ENCODE measurements at places on chromosomes 1 and 21.

GRCh38 chr1:9929431-9930385, 13.5 kb downstream of the LZIC start:
- no peak for DNase-seq

GRCh38 chr1:184664042-184664660, 90.5 kb downstream of the EDEM3 start:
- DNase-seq = no peak

GRCh38 chr1:88441022-88441421, 243.1 kb upstream of the PKN2 start:
- no peak for DNase-seq

DNA sequence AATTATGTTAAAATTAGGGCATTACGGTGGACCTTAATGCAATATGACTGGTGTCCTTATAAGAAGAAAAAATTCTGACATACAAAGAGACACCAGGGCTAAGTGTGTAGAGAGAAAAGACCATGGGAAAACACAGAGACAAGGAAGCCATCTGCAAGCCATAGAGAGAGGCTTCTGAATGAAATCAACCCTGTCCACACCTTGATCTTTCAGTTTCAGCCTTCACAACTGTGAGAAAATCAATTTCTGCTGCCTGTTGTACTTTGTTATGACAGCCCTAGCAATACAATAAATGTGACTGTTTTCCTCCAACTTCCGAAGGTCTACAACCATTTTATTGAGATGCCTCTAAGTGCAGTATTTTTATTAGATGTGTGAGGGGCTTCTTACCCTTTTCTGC, 1407.2 kb downstream of the MRPL39 start:
- no peak for DNase-seq

DNA sequence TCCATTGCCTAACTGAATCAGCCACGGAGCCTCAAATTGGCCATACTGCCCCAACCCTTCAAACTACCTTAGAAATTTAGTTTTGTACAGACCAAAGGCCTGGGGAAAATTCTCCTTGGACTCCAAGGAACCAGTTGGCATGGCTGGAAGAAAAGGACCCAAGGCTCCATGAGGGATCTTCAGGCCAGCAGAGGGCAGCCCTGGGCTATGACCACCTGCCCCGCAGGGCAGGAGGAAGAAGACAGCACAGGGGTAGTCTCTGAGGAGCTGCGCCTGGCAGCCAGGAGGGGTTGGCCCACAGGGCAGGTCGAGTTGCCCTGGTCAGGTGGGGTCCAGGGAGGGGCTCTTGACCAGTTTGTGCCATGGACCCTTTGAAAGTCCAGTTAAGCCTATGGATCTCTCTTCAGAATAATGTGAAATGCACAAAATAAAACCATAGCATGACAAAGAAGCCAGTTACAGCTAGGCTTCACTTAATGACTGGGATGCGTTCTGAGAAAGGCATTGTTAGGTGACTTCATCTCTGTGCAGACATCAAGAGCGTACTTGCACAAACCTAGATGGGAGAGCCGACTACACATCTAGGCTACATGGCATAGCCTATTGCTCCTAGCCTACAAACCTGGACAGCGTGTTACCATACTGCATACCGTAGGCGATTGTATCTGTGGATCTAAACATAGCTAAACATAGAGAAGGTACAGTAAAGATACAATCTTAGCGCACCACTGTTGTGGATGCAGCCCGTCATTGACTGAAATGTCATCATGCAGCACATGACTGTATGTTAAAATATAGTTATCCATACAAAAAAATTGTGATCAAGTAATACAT, 26.1 kb downstream of the CACNA1S start:
- no peak for DNase-seq

DNA sequence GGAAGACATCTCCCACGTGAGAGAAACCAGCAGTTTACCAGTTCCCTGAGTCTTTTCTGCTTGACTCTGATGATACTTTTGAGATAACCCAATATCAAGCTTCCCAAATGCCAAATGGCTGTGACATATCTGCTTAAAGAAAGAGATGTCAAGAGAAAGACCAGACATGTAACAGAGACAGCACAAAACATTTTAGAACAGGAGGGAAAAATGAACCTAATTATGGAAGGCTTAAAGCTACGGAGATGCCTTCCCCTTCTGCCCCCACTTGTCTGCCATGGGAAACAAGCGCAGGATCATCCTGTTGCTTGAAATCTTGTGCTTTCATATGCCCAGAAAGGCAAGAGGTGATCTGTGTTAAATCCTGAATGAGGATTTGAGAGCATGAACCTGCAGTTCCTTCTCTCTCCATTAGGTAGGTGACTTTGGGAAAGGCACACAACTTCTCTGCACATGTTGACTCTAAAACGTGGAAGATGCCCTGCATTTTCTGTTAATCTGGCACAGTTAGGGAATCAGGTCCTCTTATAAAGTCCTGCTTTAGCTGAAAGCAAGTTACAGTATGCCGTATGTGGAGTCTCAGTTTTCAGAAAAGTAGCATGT, 46.7 kb upstream of the MTR start:
- DNase-seq = no peak

DNA sequence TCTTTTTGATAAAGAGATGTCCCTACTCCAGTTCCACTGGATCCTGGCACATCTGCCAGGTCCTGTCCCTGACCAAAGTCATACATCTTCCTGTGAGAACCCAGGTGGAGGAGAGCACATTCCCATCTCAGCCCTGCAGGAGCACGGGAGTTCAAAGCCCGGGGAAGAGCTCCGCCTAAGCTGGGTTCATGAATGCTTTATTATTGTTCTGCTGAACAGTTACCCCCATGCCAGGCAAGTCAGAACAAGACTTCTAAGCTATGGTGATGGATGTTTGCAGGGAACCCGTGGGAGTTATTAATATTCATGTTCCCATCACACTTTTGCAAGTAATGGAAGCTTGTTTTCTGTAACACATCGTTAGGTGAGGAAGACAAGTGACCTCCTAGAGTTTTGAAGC, 62.9 kb downstream of the SEC16B start:
- no peak for DNase-seq

DNA sequence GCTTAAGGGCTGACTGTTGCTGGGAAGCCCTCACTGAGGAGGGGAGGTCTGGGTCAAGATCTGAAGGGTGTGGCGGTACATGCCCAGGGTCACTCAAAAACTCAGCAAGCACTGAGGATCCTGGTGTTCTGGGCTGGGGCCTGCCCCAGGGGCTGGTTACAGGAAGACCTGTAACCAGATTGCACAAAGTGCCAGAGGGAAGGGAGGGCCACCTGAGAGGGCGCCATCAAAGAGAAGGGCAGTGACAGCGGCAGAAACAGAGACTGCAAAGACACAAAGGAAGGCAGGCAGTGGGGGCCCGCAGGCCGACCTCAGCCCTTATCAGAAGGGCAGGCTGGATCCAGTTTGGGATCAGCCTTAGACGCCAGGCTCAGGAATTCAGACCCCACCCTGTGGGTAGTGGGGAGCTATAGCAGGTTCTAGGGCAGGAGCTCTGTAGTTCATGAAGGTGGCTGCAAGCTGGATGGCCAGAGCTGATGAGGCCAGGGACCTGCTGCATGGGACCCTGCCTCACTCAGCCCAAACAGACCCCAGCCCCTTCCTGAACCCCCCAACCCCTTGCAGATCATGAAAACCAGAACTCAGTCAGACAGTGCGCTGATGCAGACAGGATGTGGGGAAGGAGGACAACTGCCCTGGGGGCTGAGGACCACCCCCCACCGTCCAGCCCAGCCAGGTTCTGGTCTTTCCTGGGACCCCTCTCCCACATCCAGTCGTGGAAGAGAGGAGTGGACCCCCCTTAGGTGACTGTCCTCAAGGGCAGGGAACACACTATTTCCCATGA, 3.9 kb downstream of the SH2D5 start:
- DNase-seq = no peak

GRCh38 chr1:98410082-98410481, 251.4 kb upstream of the SNX7 start:
- no peak for DNase-seq

- DNase-seq = no peak
These were observed 23.3 kb downstream of the KMO start for GRCh38 chr1:241555526-241555925.

GRCh38 chr1:21599402-21599801, 69.8 kb downstream of the RAP1GAP start:
- no peak for DNase-seq

DNA sequence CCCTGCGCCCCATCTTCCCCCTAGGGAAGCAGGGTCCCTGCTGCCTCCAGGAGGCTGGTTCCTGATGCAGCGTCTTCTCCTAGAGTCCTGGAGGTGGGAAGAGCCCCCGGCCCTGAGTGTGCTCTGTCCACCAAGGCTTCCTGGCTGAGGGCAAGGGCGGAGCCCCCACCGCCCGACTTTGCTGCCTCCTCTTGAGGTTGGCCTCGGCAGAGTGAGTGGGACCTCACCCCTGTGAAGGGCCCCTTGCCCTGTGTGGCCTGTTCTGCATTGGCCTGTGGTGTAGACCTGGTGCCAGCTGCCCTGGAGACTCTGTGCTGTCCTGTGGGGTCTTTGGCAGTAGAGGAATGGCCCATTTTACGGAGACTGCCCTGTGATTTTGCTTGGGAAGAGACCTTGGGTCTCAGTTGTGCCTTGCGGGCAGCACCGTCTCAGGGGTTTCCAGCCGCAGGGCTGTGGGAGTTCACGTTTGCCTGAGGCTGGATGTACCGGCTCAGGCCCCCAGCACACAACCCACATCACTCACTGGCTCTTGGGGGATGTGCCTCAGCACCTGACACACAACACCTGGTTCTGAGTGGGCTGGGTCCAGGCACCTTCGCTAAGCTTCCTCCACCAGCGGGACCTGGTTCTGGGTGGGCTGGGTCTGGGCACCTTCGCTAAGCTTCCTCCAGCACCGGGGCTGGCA, 73.6 kb downstream of the SKI start:
- no peak for DNase-seq

DNA sequence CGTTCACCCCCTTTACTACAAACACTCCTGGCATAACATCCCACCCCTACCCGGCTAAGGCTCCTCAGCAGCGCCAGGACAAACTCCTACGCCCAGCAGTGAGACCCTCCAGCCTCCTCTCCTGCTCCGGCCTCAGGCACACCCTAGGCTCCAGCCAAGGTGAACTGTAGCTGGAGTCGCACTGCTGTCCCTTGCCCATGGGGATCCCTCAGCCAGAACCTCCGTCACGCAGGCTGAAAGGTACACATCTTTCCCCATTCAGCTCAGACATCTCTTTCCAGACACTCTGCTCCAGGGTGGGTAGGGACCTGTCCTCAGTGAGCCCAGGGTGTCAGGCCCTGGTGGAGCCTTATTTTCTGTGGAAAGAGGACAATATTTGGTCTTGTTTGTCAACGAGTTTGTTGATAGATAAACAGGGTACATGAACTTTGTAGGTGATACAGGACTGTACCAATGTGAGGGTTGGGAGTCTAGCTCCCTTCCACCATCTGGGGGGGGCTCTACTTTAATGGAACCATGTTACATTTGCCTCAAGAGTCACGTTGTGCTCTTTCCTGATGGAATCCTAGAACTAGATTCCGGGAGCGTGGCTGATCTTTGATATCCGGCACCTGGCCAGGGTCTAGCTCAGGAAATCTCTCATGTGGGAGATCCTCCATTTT, 56.5 kb upstream of the SSBP3 start:
- no peak for DNase-seq

DNA sequence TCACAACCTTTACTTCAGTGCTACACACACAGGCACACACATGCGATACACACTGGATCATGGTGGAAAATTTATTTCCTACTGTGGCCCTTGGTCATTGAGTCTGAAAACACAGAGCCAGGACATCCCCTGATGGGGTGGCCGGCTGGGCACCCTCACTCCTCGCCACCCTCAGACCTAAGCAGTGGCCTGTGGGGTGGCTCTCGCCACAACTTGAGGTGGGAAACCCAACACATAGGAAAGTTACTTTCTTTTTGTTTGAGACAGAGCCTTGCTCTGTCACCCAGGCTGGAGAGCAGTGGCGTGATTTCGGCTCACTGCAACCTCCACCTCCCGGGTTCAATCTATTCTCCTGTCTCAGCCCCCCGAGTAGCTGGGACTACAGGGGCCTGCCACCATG, 19.4 kb downstream of the CRYAA start:
- no peak for DNase-seq

DNA sequence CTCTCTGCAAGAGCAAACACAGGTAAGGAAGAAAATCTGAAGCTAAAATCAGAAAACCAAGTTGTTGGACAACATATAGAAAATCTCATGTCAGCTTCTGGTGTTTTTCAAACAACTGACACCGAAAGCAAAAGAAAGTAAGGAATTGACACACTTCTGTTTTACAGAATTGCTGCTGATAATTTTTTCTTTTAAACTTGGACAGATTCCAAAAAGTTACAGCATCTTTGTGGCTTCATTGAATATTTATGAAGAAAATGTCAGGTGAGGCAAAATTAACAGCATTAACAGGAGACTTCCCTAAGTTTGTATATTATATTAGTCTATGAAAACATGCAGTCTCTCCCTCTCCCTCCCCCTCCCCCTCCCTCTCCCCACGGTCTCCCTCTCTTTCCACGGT, 14.9 kb upstream of the CTSS start:
- no peak for DNase-seq

DNA sequence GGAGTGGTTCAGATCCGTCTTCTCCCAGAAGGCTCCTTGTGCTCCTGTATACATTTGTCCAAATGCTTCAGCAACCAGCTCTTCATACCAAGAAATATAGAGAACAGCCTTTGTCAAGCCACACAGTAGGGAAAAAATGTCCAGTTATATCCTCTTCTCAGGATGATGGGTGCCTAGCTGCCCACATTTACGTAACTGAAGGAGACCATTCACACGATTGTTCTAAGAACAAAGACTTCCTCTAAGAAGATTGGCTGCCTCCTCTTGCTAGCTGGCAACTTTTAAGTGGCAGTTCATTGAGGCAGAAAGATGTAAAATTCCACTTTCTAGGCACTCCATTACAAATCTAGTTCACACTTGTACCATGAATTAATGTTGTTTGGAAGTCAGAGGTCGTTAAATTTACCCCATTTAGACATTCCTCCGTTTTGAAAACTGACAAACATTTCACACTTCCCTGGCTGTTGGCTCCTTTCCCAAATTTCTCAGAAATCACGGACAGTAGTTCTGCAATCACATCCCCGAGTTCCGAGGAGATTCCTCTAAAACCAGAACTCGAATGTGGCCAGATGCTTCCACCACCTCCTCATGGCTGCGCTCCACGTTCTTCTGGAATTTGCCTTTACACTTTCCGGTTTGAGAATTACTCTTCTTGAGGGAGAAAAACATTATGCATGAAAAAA, 45.6 kb upstream of the CSF1 start:
- no peak for DNase-seq
